ENCODE measurements at places on chromosomes 3 and 15. TPM values are rescaled to one million over a fixed set of nuclear protein-coding genes. Genes with fewer than 3 reads are reported as not detected.

C3orf52 gene
- 10.5 TPM for total RNA-seq

AVEN gene
- 31.7 TPM for total RNA-seq

CAMK2N2 gene
- total RNA-seq, result 0.14 TPM

GCNT3 gene
- 0.14 TPM for total RNA-seq

HIGD2B gene
- not detected for total RNA-seq

SV2B gene
- under 0.01 TPM for total RNA-seq

WWTR1 gene
- total RNA-seq, result 21.8 TPM

CHMP2B gene
- 19.6 TPM for total RNA-seq

SLC9A9 gene
- total RNA-seq, result 10.3 TPM

LEKR1 gene
- 0.43 TPM for total RNA-seq

XYLB gene
- total RNA-seq, result 3.1 TPM

PCNP gene
- total RNA-seq, result 90.3 TPM

HAUS2 gene
- total RNA-seq, result 21.6 TPM
